ENCODE measurements at places on chromosomes 3 and 15. TPM values are rescaled to one million over a fixed set of nuclear protein-coding genes. Genes with fewer than 3 reads are reported as not detected.

- H3K27me3 ChIP-seq = no peaks in the 10 kb centered on the region
- H3K36me3 ChIP-seq = peaks cover 14% of the 10 kb centered on the region
- H3K27ac ChIP-seq = no peak overlapping the region
These were observed 528.1 kb downstream of the FOXP1 start for GRCh38 chr3:71055257-71056001.

DNA sequence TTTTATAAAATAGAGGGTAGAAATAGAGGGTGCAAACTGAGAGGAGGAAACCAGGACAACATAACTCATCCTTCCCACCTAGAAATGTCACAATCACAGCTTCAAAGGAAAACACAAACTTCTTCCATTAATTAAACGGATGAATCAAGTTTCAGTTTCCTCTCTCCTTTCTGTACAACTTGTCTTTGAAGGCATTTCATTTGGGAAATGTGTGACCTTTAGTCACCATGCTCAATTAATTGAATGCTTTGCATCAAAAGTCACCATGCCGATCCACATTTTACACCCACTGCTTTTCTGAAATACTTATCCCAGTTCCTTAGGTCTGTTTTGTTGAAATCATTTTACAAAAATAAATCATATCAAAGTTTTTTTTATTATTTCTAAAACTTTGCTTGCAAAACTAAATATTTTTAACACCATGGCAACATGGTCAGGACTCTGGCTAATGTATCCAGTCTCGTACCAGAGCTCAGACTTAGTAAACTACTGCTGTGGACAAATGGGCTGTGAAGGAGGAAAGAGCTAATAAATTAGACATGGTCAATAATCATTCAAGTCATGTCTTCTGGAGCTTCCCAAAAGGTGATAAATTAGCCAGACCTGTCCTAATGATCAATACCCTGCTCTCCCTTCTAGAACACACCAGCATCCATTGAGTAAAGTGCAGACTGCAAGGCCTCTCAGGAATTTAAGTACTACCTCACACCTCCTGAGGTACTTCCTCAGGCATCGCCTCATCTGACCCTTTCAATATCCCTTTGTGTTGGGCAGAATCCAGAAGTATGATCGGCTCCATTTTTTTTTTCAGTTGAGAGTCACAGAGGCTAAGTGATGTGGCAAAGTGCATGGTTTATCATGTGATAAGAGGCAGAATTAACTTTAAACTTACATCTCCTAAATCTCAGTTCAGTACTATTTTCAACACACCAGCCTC is 161.3 kb downstream of the GREM1 start:
- no peak overlapping the region for H3K4me3 ChIP-seq
- H3K36me3 ChIP-seq = no peaks in the 10 kb centered on the region
- H3K27ac ChIP-seq = no peak overlapping the region
- no peaks in the 10 kb centered on the region for H3K27me3 ChIP-seq

DNA sequence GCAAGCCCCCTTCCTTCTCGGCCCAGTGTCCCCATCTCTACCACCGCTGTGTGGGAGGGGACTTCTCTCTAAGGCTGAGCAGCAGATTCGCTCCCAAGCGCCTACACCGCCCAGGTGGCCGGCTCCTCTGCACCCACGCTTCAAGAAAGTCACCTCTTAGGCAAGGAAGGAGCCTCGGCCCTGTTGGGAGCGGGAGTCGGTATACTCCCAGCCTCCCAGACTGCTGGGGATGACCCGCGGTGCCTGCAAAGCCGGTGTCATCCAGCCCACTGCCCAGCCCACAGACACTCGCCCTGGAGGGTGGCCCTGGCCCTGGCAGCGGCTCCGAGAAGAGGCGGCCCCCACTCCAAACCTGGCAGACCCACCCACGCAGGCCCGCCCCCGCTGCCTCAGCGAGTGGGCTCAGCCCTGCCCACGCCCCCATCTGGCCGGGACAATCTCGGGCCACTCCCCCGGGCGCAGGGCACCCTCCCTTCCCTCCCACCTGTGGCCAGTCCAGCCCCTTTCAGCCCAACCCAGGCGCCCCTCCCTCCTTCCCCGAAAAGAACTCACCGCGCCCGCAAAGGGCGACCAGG is 396 bp downstream of the CHRNB4 start:
- no peak for DNase-seq
- no peak overlapping the region for H3K27ac ChIP-seq
- H3K4me1 ChIP-seq = no peaks in the 10 kb centered on the region
- H3K27me3 ChIP-seq = no peaks in the 10 kb centered on the region
- no peaks in the 10 kb centered on the region for H3K36me3 ChIP-seq

- H3K27me3 ChIP-seq = no peaks in the 10 kb centered on the region
- H3K4me1 ChIP-seq = peaks cover 8% of the 10 kb centered on the region
- no peaks in the 10 kb centered on the region for H3K36me3 ChIP-seq
- no peak overlapping the region for H3K27ac ChIP-seq
- DNase-seq = no peak
These were observed 7.7 kb downstream of the SLCO3A1 start for GRCh38 chr15:91861223-91861622.

GRCh38 chr3:118108769-118109168 is 925.9 kb downstream of the IGSF11 start:
- DNase-seq = no peak
- no peaks in the 10 kb centered on the region for H3K27me3 ChIP-seq
- no peaks in the 10 kb centered on the region for H3K36me3 ChIP-seq
- no peak overlapping the region for H3K27ac ChIP-seq

- H3K27ac ChIP-seq = no peak overlapping the region
- no peaks in the 10 kb centered on the region for H3K4me1 ChIP-seq
- DNase-seq = no peak
- no peaks in the 10 kb centered on the region for H3K27me3 ChIP-seq
- no peak overlapping the region for H3K4me3 ChIP-seq
- H3K36me3 ChIP-seq = no peaks in the 10 kb centered on the region
These were observed 95.7 kb downstream of the ROBO1 start for GRCh38 chr3:79672075-79672474.

DNA sequence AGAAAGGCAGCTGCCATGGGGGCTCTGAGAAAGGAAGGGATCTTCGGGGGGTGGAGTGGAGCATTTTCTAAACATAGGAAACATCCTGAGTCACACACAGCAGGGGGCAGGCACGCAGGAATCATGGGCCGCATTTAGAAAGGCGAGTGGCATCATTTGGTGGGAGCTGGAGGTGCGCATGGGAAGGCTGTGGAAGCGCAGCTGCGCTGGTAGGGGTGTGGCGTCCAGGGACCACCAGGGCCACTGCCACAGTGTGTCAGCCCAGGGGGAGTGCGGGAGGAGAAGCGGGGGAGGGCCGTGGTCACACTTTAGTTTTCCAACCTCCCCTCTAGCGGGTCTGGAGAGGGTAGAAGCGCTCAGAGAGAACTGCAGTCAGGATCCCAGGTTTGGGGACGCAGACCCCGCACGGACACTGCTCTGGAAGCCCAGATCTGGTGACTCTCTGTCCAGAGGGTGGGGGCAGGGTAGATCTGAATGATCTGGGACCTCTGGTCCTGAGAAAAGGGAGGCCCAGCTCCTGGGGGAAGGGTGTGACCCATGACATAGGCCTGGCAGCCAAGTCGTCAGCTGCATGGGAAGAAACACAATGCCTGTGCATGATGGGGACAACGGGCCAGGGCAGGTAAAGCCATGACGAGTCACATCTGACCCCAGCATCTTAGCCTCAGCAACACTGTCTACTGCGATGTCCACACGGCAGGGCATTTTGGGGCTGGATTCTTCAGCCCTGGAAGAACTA is 88.0 kb upstream of the IQSEC1 start:
- H3K27ac ChIP-seq = no peak overlapping the region
- H3K4me1 ChIP-seq = no peaks in the 10 kb centered on the region
- DNase-seq = no peak
- no peak overlapping the region for H3K4me3 ChIP-seq
- H3K27me3 ChIP-seq = no peaks in the 10 kb centered on the region

GRCh38 chr3:98733053-98733811 is 29.9 kb upstream of the ST3GAL6 start:
- DNase-seq = peak; percentile 50
- H3K36me3 ChIP-seq = no peaks in the 10 kb centered on the region
- H3K4me3 ChIP-seq = peak overlapping the region; percentile 66
- H3K27me3 ChIP-seq = no peaks in the 10 kb centered on the region

- H3K27ac ChIP-seq = peak overlapping the region; percentile 63
- H3K27me3 ChIP-seq = no peaks in the 10 kb centered on the region
- no peaks in the 10 kb centered on the region for H3K36me3 ChIP-seq
- H3K4me3 ChIP-seq = no peak overlapping the region
These were observed 46.8 kb downstream of the MYO5A start for GRCh38 chr15:52481915-52482314.

DNA sequence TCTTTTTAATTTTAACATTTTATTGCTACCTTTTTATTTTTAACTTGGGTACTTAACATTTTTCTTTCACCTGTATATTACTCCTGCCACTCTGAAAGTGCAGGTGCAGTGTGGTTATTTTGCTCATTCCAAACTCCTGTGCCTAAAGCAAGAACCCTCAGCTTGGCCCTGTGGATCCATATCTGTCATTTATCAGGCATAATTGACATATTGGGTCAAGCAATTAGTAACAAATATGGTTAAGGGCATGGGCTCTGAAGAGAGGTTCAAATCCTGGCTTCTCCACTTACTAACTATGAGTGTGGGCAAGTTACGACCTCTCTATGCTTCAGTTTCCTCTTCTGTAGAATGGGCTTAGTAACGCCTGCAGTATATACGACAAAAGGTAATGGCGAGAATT is 9.8 kb upstream of the VPS8 start:
- H3K36me3 ChIP-seq = no peaks in the 10 kb centered on the region
- no peak overlapping the region for H3K27ac ChIP-seq
- H3K4me3 ChIP-seq = no peak overlapping the region

GRCh38 chr3:32157600-32158264 is 51.3 kb downstream of the GPD1L start:
- H3K27me3 ChIP-seq = no peaks in the 10 kb centered on the region
- no peak overlapping the region for H3K27ac ChIP-seq
- no peaks in the 10 kb centered on the region for H3K4me1 ChIP-seq
- H3K4me3 ChIP-seq = no peak overlapping the region
- no peaks in the 10 kb centered on the region for H3K36me3 ChIP-seq

The C15orf62 gene
- total RNA-seq = 1.1 TPM

The CPNE4 gene
- not detected for total RNA-seq

The TUSC7 gene
- not detected for total RNA-seq

The RTP3 gene
- total RNA-seq = not detected

The BCHE gene
- 4.4 TPM for total RNA-seq

The C2CD4A gene
- total RNA-seq = not detected

The CTXN2 gene
- not detected for total RNA-seq

The TMEM266 gene
- not detected for total RNA-seq

The PPP1R14D gene
- 217 TPM for total RNA-seq

The SPATA12 gene
- total RNA-seq = not detected

The CASR gene
- 1.1 TPM for total RNA-seq

Data from Peyer's patch (tissue), 4 donors.